ENCODE measurements at places on chromosomes 13 and 19.

- DNase-seq, result no peak
Observed at GRCh38 chr13:65965501-65965900, 1264.6 kb downstream of the PCDH9 start.

DNA sequence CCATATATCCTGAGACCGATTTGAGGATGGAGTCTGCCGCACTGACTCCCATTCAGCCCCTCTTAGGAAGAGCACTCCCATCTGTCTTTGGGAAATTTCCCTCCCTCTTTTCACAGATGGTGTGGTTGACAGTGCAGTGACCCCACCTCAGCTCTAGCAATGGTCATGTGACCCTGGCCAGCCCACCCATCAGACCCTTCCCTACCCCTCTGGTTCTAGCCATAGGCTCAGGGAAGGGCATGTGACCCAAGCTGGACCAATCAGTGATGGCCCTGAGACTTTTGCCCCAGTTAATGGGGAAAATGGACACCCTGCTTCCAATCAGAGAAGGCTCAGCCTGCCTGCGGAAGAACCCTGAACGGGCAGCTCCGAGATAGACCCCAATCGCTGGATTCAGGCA lies 26.3 kb downstream of the IL12RB1 start:
- no peak for DNase-seq

- no peak for DNase-seq
Observed at GRCh38 chr19:16274447-16274846, 50.2 kb upstream of the KLF2 start.

DNA sequence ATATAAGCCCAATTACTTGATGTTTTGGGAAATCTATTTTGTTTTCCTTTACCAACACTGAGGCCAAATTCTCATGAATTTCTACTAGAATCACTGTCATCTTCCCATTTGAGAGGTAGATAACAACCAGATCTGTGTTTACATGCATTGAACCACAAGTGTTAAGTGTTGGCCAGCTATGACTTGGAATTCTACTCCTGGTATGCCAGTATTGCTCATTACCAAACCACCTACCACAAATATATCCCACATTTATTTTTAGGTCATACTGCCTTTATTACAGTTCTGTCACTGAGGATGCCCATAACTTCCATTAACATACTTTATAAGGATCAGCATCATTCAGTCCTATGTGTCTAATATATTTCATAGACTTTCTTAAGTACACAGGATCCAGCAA lies 328.9 kb downstream of the DIAPH3 start:
- DNase-seq, result no peak

GRCh38 chr19:51926426-51926783 lies 867 bp upstream of the ZNF613 start:
- no peak for DNase-seq

DNA sequence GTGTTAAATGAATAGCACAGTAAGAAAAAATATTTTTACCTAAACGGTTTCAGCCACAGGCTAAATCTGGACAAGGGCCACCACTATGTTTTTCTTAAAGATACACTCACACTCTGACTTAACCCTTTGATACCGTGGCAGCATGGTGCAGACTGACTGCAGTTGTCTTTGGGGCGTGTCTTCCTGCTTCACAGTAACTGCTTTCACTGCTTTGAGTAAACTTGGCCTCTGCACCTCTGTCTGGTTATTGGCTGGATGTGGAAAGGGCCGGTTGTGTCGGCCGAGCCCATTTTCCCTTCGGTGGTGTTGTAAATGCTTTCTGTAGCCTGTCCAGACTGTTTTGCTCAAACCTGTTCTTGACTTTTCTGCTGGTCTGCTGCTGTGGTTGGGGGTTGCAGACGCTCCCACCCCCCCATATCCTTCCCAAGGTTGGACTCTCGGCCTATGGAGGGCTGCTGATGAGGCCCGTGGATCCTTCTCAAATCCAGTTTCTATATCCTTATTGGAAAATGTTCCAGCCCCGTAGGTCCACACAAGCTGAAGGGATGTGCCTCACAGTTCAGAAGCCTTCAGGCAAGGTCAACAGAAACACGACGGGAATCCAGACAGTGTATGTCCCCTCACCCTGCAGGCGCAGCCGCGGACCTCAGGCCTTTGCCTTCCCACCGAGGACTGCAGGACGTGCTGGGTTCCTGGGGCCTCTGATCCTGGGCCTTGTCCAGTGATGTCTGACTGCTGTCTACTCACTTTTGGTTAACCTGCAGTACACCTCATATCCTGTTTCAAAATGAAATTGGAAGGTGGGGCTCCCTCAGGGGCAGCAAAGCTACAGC lies 90.2 kb upstream of the RNF113B start:
- no peak for DNase-seq

Measured in CD4-positive, alpha-beta T cell treated with Interferon alpha-2 for 1 hour (primary cell).